ENCODE measurements at places on chromosomes 1 and 21.
A peak's percentile ranks its signal among the peaks of the same experiment; 100 is the strongest.

DNA sequence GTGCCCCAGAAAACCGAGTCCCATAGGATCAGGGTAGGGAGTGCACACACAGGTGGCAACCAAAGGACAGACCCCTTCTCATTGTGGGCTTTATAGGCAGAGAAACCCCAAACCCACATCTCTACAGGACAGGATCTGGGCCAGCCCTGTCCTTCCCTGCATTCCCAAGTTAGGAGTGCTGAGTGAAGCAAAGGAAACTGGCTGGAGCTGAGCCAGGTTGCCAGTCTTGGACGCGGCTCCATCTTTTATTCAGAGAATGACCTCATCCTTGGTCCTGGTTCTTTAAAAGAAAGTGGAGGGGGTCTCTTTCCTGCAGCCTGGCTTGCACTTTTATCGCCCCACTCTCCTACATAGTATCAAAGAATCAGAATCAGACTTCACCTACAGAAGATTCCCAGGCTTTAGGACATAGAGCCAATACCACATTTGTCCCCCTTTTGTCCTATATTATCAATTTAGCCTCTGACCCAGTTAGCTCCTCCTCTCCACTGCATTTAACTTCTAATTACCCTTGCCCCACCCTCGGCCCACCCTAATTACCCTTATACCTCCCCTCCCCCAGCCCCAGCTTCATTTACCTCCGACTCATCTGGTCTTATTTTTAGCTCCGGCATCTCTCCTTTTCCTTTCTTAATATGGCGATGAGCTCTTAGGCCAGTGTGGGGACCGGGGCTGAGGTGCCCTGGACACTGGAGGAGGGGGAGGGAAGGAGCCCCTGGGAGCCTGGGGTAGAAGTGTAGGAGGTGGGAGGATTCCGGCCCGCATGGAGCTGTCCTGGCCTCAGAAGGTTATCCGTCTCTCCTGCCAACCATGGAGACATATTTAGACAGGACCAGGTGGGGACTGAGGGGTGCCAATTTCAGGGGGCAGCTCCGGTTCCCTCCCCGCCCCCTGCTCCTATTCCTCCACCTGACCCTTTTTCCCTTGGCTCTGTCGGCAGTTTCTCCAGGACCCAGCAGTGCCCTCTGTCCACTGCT lies at the start of gene CASQ1:
Gene CASQ1, plus strand, starts transcription at position 927 of the 977 bp plus-strand sequence. CDS start 177 bp downstream, outside the sequence.
- no peak for DNase-seq

DNA sequence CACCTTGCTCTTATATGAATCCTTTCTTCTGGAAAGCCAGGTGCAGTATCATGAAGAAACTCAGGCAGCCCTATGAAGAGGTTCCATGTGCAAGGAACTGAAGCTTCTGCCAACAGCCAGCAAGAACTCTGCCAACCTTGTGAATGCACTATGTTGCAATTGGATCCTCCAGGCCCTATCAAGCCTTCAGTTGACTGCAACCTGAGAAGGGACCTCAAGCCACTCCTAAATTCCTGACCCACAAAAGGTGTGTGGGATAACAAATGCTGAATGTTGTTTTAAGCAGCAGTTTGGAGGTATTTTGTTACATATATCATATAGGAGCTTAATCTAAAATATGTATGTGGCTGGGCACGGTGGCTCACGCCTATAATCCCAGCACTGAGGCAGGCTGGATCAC lies 84.0 kb downstream of the RERE start:
- no peak for DNase-seq

- DNase-seq, result no peak
Measured at GRCh38 chr1:88698140-88698539, 14.1 kb downstream of the PKN2 start.

- DNase-seq, result no peak
Measured at GRCh38 chr1:34755961-34756360, 1.1 kb downstream of the GJB5 start.

GRCh38 chr1:63501256-63501655 lies 21.8 kb downstream of the ITGB3BP start:
- DNase-seq, result no peak

- no peak for DNase-seq
Measured at GRCh38 chr1:169473347-169473746, 12.4 kb downstream of the SLC19A2 start.

GRCh38 chr1:160665330-160666078 lies 18.7 kb upstream of the SLAMF1 start:
- no peak for DNase-seq

DNA sequence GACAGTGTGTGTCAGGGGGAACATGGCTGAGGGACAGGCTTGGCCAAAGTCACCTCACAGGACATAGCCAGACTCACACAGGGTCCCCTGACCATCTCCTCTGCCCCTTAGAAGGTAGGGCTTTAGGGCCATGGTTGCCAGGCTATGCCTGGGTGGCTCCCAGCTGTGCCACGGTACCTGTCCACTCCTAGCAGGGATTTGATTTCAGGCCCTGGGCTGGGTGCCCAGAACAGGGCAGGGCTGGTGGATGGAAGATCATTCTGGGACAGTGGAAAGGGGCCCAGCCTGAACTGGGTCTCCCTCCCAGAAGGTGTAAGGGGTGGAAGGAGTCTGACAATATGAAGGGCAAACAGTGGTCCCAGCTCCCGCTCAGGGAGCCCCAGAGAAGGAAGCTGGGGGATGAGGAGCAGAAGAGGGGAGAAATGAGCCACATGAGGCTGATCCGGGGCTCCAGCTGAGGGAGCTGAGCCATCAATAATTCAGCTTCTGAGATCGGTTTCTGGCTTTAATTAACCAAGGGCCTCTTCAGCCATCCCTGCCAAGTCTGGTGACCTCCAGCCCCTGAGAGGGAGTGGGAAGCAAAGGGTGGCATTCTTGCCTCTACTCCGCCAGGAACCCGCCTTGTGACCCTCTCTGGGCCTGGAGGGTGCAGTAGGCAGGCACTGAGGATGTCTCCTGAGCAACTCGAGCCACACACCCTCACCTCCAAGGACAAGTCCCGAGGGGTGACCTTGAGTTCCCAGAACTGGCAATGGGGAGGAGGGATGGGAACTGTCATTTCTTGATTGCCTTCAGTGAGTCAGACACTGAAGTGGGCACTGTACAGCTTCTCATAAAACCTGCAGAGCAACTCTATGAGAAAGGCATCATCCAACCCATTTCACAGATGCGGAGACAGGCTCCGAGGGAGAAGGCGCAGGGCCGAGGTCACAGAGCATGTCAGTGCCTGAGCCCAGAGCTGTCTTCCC lies 2.1 kb downstream of the CD164L2 start:
- no peak for DNase-seq

- no peak for DNase-seq
Measured at GRCh38 chr1:203477748-203478147, 2.1 kb downstream of the PRELP start.

- DNase-seq, result no peak
Measured at GRCh38 chr1:117633423-117633822, 27.6 kb downstream of the TENT5C start.

- peak; percentile 56 for DNase-seq
Measured at GRCh38 chr1:200780545-200781369, 42.1 kb downstream of the CAMSAP2 start.

- no peak for DNase-seq
Measured at GRCh38 chr1:234962340-234962989, 166.2 kb downstream of the TOMM20 start.

GRCh38 chr1:27235827-27236226 lies 1.4 kb downstream of the WDTC1 start:
- DNase-seq, result no peak

- no peak for DNase-seq
Measured at GRCh38 chr1:84600796-84601195, 26.6 kb upstream of the CTBS start.

- no peak for DNase-seq
Measured at GRCh38 chr1:41362749-41363590, 1.7 kb downstream of the FOXO6 start.

- DNase-seq, result no peak
Measured at GRCh38 chr1:34924759-34925555, 4.5 kb downstream of the DLGAP3 start.

GRCh38 chr1:234222561-234223280 lies 150.5 kb upstream of the COA6 start:
- DNase-seq, result no peak

- no peak for DNase-seq
Measured at GRCh38 chr1:75999034-75999433, 66.8 kb upstream of the ASB17 start.

- DNase-seq, result no peak
Measured at GRCh38 chr1:111801071-111801850, 45.6 kb downstream of the DDX20 start.

DNA sequence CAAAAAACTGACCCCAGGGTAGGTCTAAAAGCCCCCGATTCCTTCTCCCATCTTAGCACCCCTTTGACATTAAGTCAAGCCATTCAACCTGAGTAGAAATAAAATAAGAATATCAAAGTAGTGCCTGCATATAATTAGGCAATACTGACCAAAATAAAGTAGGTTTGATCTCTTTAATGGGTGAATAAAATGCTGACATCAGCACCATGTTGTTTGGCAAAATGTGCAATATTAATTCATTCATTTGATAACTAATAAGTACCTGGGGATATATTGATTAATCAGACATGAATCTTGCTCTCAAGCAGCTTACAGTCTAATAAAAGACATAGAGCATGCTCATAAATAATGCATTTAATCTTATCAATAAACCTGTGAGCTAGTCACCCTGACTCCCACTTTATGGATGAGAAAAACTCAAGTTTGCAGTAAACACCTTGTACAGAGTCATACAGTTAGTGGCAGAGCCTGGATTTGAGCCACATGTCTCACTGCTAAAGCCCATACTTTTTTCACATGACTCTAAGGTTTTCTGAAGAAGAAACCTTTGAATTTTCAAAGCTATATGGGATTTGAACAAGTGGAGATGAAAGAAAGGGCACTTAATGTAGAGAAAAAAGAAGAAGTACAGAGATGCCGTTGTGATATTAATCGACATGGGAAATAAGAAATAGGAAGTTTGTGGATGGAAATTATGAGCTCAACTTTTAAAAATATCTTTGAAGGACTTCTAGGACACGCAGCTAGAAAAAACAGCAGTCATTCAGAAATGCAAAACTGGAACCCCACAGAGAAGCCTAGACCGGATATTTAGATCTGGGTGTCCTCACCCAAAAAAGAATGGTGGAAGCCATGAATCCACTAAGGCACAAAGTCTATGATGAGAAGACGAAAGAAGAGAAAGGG lies 183.9 kb downstream of the TOMM20 start:
- DNase-seq, result no peak

- no peak for DNase-seq
Measured at GRCh38 chr1:10353282-10353681, 45.6 kb upstream of the PGD start.

- no peak for DNase-seq
Measured at GRCh38 chr1:52520148-52520547, 32.7 kb downstream of the TUT4 start.

DNA sequence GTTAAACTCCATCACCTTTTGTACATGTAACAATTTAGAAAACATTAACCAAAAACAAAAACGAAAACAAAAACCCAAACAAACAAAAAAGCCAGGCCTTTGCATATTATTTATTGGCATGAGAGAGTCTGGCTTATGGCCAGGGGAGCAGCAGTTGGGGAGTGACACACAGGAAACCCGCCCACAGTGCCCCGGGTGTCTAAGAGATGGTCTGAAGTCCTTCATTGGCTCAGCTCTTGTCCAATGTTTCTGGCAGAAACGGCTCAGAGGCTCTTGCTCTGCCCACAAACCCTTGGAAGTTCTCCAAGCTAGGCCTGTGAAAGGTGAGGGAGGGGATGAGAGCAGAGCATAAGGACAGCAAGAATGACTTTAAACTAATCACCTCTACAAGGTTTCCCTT lies 131.5 kb downstream of the CNIH3 start:
- no peak for DNase-seq
